HuH-7.5 (cell line): ENCODE measurements at places on chromosomes 5 and 9.
A peak's percentile ranks its signal among the peaks of the same experiment; 100 is the strongest.

DNA sequence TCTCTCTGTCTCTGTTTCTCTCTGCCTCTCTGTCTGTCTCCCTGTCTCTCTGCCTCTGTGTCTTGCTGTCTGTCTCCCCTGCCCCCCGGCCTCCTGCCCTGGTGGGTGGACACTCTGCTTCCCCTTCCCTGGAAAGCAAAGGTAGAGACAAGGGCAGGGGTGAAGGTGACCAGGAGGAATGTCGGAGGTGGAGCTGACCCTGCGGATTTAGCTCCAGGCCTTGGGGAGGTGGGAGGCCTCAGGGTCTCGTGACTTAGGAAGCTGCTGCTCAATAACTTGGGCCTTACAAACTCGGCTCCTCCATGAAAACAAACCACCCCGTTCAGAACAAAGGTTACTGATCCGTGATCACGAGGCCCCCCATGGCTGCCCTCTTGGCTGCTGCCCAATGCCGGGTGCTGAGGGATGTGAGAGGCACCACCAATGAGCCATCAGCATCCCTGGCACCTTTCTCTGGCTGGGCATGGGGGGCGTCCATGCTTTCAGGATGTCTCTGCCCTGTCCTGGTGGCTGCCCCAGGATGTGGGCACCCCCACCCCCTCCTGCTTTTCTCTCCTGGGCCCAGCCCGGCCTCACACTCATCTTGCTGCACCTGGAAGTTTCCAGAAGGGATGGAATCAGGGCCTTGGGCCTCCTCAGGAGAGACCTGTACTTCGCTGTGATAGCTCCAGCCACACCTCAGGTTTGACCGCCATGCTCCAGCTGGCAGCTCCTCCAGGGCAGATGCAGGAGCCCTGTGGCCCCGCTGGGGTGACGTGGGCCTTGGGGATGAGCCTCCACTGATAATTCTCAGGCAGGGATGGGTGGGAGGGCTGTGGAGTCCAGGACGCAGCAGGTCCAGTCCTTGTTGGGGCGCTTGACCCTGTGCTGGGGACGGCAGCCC is 14.8 kb upstream of the SLC6A19 start:
- peak; percentile 41 for DNase-seq

- no peak for DNase-seq
These were observed 162.9 kb upstream of the NMUR2 start for GRCh38 chr5:152568016-152568415.

GRCh38 chr9:133225171-133226011 is 16.3 kb upstream of the OBP2B start:
- DNase-seq, result no peak

GRCh38 chr5:56095579-56096102 is 100.9 kb upstream of the IL6ST start:
- DNase-seq, result no peak

- no peak for DNase-seq
These were observed 198.7 kb upstream of the KLF9 start for GRCh38 chr9:70613024-70613768.
